ENCODE measurements at places on chromosomes 1 and 21.

DNA sequence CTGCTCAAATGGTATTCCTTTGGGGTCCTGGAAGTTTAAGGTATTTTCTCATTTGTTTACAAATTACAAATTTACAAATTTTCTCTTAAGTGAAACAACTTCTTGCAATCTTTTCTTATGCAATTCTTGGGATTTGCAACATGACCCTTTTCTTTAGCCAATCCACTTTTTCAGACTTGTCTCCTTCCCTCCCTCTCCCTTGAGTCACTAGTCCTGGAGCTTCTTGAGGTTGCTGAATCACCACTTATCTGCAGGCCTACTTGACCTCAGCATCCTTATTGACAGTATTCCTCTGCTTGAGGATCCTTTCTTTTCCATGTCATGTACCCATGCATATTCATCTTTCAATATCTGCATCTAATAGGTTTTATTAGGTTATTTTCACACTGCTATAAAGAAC, 302.8 kb upstream of the ADAMTS5 start:
- no peak for DNase-seq

DNA sequence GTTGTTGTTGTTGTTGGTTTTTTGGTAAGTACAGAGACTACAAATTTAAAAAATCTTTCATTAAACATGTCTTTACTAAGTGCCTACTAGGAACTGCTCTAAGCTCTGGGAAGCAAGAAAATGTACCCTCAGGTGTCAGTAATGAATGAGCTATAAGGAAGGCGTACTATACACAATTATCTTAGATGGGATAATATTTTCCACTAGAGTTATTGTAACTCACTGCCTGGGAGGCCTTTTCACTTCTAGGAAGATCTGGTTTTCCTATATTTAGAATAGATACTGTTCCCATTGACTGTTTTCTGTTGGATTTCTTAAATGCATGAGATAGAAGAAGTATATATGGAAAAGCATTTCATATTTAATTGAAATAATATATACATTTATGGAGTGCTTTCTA, 19.6 kb downstream of the CLIC4 start:
- no peak for DNase-seq

- peak; percentile 29 for DNase-seq
Measured at GRCh38 chr1:223214261-223214807, 71.3 kb upstream of the TLR5 start.

DNA sequence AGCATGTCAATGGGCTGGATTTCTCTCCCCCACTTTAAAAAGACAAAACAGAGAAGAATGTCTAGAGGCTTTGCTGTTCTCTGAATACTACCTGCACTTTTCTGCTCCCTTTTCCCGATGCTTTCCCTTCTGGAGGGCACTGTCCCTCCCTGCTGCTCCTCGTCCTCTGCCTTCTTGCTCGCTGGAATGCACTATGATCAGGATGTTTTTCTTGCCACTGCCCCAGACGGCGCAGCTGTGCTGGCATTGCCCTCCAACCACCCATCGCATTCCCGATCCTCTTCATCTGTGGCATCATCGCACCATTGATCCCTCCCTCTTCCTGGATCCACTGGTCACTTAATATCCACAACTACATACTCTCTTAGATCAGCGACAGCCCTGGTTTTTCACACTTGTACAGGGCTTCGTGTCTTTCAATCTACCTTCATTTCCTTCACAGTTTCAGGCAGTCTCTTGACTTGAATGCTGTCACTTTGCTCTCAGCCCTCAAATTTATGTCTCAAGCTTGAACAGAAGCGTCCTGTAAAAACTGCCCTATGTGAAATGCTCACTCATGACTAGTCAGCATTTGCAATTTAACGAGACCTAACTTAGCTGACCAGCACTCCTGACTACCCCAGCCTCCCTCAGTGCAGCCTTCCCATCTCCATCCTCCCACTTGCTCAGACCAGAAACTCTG, 3.5 kb upstream of the OR11L1 start:
- no peak for DNase-seq

- DNase-seq: no peak
Measured at GRCh38 chr1:9071554-9072235, 2.3 kb upstream of the SLC2A5 start.

GRCh38 chr1:69373520-69373919, 194.2 kb upstream of the LRRC7 start:
- DNase-seq: no peak

GRCh38 chr1:13797397-13797796, 97.4 kb downstream of the PRDM2 start:
- no peak for DNase-seq

DNA sequence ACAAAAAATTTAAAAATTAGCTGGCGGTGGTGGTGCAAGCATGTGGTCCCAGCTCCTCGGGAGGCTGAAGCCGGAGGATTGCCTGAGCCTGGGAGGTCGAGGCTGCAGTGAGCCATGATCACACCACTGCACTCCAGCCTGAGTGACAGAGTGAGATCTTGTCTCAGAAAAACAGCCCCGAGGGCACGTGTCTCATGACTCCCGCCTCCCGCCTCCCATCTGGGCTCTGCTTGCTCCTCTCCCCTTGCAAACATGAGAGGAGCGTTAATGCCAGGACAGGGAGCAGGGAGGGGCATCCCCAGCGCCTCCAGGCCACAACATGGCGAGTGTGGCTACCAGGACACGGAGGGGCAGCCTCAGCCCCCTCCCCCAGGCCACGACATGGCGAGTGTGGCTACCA, 28.3 kb downstream of the FAAP20 start:
- no peak for DNase-seq

All from ureter (tissue), 1 donor.